ENCODE measurements at places on chromosomes 3 and 15. TPM values are rescaled to one million over a fixed set of nuclear protein-coding genes. Genes with fewer than 3 reads are reported as not detected.

The GOLGA8T gene
- not detected for polyA plus RNA-seq

The ADAMTS17 gene
- polyA plus RNA-seq, result 1.3 TPM

The UPK1B gene
- polyA plus RNA-seq, result 1.4 TPM

The RBM5 gene
- 207 TPM for polyA plus RNA-seq

The RETNLB gene
- polyA plus RNA-seq, result not detected

The TMEM42 gene
- 11.8 TPM for polyA plus RNA-seq

The PLCH1 gene
- 0.12 TPM for polyA plus RNA-seq

The POLR2H gene
- polyA plus RNA-seq, result 52.6 TPM

The IL17RC gene
- polyA plus RNA-seq, result 34.1 TPM

The ISLR gene
- 82.4 TPM for polyA plus RNA-seq

Measured in ovary (tissue), 10 donors.